ENCODE measurements at places on chromosomes 16 and 17.

DNA sequence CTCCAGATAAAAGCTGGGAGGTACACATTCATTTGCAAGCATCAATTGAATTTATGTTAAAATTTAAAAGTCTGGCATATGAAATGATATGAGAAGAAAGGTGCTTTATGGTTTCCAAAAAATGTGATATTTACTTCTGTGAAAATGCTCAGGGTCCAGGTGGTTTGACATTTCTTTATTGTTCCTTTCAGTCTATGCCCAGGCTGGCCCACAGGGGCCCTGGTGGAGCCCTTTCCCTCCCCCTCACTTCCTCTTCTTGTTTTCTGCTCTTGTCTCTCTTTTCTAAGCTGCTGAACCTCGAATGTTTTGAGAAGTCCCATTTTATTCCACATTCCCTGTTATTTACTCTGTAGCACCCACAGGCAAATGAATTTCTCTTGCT, 127.8 kb downstream of the HS3ST3B1 start:
- DNase-seq = no peak

DNA sequence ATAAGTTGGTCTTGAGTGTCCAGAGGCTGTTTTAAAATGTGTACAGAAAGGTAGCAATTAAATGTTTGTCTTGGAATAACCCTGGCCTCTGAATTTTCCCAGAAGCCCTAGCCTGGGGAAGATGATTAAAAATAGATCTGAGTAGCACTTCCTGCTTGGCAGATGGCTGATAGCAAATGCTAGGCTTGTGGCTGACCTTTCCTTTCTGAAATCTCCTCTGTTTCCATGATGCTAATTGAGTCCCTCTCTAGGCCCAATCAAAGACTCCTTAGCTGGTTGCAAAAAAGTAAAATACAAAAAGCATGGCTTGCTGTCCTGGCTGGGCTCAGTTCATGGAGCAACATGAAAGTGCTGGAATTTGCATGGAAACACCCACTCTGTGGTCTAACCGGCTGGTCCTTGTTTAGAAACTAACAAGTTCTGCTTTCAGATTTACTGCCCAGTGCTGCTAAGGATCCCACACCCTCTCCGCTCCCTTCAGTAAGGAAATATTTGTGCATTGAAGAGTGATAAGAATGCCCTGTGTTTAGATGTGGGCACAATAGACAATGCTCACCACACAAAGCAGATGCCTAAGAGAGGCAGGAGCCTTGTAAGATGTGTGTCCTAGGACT, 40.8 kb downstream of the YPEL2 start:
- DNase-seq = no peak

DNA sequence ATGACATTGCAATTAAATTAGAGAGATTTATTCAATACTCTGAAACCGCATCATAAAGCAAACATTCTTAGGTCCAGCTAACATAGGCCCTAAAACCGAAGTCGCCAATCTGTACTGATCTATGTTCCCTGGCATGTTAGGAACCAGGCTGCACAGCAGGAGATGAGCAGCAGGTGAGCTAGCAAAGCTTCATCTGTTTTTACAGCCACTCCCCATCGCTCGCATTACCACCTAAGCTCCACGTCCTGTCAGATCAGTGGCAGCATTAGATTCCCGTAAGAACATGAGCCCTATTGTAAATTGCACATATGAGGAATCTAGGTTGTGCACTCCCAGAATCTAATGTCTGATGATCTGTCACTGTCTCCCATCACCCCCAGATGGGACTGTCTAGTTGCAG, 91.5 kb downstream of the PARN start:
- no peak for DNase-seq

DNA sequence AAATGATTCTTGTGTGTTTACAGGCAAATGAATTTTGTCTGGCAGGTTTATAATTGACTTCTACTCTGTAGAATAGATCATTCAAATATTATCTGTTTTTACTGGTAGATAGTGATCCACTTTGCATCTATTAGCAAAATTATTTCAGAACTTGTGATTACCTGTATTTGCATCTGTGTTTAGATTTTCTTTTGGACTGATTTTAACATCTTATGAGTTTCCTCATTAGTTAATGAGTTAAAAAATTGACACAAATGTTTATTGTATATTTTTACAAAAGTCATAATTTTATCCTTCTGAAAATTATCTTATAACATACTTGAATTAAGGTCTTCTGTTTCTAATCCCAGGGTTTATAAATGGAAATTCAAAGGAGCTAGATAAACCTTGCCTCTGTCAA, 132.0 kb upstream of the KCNJ16 start:
- DNase-seq = no peak

- no peak for DNase-seq
Measured at GRCh38 chr17:60679287-60679686, 1.6 kb downstream of the BCAS3 start.

DNA sequence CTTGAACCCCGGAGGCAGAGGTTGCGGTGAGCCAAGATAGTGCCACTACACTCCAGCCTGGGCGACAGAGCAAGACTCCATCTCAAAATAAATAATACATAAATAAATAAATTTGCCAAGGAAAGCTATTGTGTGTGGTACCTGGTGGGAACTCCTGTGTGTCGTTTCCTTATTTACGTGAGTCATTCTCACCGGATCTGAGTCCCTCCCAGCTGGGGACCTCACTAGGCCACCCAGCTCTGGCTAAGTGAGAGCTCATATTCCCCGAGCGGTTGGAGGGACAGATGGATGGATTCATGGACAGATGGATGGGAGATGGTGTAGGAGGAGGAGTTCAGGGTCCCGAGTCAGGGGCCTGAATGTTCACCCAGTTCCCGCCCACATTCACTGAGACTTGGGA, 22.9 kb upstream of the C1QL1 start:
- DNase-seq = no peak

- no peak for DNase-seq
Measured at GRCh38 chr17:56096026-56096810, 57.1 kb upstream of the ANKFN1 start.

GRCh38 chr17:7132511-7133094, 18.0 kb upstream of the ASGR2 start:
- peak; percentile 28 for DNase-seq

DNA sequence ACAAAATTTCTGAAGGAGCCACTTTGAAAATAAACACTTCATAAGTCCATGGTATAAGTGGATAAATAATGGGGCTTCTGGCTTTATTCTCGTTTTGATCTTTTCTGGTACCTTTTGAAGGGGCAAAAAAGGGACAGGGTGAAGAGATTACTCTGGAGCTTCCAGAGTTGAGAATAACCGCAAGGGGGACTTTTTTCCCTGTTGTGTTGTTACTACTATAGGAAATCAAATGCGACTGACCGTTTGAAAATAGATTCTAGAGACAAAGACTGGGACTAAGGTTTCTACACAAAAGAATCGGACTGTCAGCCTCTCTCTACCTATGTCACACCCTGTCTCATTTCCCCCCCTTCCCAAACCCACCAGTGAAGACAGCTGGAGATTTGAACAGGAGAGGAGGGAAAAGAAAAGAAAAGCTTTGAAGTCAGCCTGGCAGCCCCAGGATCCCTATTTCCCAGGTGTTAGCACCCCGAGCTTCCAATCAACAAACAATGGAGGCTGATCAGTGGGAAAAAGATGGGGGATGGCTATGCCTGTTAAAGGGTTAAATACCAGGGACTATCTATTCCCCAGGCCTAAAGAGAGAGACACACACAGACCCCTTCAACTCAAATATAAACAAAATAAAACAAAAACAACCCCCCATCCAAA, 8.4 kb downstream of the HOXB4 start:
- no peak for DNase-seq

DNA sequence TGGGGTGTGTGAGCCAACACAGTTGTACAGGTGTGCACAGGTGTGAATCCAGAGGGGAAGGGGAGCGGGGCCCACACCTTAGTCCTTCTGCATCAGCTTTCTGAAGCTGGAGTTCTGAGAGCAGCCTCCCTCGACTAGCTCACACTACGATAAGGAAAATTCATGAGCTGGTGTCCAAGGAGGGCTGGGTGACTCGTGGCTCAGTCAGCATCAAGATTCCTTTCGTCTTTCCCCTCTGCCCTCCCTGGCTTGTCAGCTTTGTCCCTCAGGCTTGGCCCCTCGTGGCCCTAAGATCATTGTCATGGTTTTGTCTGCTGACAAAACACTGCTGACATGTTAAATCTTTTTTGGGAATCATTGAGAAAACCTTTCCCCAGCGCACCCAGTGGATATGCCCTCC, 47.5 kb downstream of the OR1D5 start:
- DNase-seq = no peak

GRCh38 chr17:10797476-10798328, 6.2 kb downstream of the TMEM238L start:
- no peak for DNase-seq

GRCh38 chr16:1169285-1170075, 16.6 kb downstream of the CACNA1H start:
- no peak for DNase-seq

- DNase-seq = no peak
Measured at GRCh38 chr17:75913537-75914210, 9.0 kb upstream of the MRPL38 start.

GRCh38 chr17:57811638-57812280, 38.1 kb downstream of the MRPS23 start:
- no peak for DNase-seq

DNA sequence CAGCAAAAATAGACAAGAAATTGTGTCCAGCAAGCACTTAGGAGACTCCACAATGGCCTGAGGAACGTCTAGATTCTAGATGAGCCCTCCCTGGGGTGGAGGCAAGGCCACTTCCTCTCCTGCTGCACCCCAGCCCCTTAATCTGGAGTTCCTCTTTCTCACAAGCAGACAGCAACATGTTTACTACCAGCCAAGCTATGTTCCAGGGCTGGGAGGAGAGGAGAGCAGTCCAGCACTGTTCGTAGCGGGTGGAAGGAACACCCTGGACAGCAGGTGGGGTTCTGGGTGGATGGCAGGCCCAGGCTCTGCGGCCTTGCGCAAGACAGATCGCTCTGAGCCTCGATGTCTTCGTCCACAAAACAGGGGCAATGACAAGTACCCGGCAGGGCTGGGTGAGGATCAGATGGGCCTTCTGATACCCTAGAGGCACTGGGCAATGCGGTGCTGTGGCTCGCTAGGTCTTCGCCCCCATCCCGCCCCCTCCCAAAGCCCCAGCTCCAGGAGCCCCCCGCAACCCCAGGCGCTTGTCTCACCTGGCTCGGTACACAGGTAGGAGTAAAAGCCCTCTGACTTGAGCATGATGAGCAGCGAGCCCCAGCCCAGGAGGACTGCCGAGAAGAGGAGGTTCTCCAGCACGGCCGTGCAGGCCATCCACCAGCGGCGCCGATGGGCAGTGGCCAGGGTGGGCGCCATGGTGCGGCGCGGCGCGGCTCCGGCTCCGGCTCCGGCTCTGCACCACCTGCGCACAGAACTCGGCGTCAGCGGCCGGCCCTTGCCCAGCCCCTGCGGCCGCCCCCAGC, 1.3 kb downstream of the SLC43A2 start:
- DNase-seq = no peak

- no peak for DNase-seq
Measured at GRCh38 chr16:85854935-85855334, 44.0 kb upstream of the IRF8 start.

GRCh38 chr16:87273471-87274030, 43.6 kb downstream of the C16orf95 start:
- DNase-seq = no peak

- peak; percentile 81 for DNase-seq
Measured at GRCh38 chr16:1414532-1415260, at the start of gene UNKL. TSS of gene UNKL (minus strand) at chr16:1414704. CDS start at chr16:1414691, 13 bp downstream.

- DNase-seq = no peak
Measured at GRCh38 chr17:57685499-57686132, 59.5 kb downstream of the CCDC182 start.

DNA sequence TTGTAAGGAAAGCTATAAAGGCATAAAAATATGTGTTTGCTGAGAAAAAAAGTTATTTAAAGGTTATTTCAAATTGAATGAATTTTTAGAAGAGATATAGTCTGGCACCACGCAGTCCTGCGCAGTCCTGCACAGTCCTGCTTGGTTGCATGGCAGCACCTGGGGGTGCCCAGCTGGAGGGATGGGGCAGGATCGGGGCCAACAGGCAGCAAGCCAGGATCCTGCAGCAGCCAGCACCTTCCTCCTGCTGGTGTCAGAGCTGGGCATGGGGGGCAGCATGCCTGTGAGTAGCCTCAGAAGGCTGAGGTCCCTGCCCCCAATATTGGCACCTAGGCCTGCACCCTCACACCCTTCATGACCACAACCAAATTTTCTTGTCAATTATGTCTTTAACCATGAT, 46.0 kb downstream of the GLG1 start:
- no peak for DNase-seq

- DNase-seq = no peak
Measured at GRCh38 chr17:2040219-2040827, 1.5 kb upstream of the OVCA2 start.

DNA sequence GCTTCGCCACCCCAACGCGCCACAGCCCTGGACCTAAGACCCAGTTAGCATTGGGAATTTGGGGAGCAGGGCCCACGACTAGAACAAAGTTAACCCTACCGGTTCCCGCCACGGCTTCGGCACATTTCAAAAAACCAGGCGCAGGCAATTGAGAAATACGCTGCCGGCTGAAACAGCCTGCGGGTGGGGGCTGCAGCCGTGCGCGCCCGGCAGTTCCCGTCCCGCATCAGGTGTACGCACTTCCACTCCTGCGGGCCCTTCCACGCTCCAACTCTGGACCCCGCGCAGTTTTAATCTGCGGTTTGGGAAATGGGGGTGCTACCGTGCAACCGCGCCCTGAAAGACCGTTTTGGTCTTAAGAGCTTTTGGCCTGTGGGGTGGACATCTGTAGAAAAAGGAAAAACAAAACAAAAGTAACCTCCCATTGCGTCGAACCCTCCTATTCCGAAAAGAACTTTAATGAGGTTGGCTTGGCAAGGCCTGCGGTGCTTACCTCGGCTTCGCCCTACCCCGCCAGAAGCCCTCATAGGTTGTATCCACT, 7.1 kb downstream of the IRX5 start:
- no peak for DNase-seq

- DNase-seq = no peak
Measured at GRCh38 chr16:78494674-78495073, 395.2 kb downstream of the WWOX start.

DNA sequence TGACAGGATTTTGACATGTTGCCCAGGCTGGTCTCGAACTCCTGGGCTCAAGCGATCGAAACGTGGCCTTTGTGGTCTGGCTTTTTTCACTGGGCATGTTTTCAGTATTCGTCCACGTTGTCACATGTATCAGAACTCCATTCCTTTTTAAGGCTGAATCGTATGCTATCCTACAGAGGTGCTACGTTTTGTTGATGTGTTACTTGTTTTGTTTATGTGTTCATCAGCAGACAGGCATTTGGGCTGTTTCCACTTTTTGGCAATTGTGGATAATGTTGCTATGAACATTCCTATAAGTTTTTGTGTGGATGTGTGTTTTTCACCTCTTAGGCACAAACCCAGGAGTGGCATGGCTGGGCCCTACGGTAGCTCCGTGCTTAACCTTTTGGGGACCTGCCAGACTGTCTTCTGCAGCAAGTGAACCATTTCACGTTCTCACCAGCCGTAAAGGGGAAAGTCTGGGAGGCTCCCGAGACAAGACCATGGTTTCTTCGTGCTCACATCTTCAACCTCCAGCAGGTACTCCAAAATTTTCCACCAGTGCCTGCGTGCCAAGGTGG, 26.9 kb downstream of the ADCY9 start:
- DNase-seq = no peak

Measured in stimulated activated CD4-positive, alpha-beta T cell treated with anti-CD3 and anti-CD28 coated beads, Interleukin-12 subunit alpha, Interleukin-12 subunit beta, amount 100 ng/mL, for 4 hours (primary cell).